Cardiac muscle cell (in vitro differentiated cells and primary cell): ENCODE measurements at places on chromosomes 16 and 17. TPM values are rescaled to one million over a fixed set of nuclear protein-coding genes. Genes with fewer than 3 reads are reported as not detected.
A peak's percentile ranks its signal among the peaks of the same experiment; 100 is the strongest.

DNA sequence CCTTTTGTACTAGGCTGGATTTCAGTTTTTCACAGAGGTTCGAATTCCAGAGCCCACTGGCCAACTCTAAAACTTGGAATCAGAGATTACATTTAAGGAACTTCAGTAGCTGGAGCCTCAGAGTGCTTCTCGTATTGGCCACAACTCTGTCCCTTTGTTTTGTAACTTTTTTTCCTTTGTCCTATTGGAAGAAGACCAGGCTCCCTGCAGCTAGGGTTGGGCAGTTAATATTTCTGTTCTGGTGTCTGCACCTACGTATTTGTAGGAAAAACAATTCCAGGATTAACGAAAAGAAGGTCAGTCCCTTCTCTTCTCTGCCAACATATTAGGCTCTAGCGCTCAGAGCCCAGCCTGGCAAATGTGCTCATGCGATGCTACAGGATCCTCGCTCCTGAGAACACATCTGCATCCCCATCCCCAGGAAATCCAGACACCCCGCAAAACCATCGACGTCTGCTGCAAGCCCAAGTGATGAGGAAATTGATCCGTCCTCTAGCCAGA, 1.9 kb downstream of the CDH11 start:
- no peak overlapping the region for H3K27ac ChIP-seq
- H3K4me3 ChIP-seq: peak overlapping the region; percentile 56
- no peaks in the 10 kb centered on the region for H3K36me3 ChIP-seq
- peaks cover 21% of the 10 kb centered on the region for H3K4me1 ChIP-seq
- DNase-seq: peak; percentile 83

- peaks cover 4% of the 10 kb centered on the region for H3K4me1 ChIP-seq
- no peak overlapping the region for H3K4me3 ChIP-seq
- H3K27me3 ChIP-seq: no peaks in the 10 kb centered on the region
- no peaks in the 10 kb centered on the region for H3K36me3 ChIP-seq
These were observed 62.4 kb upstream of the PLCG2 start for GRCh38 chr16:81716478-81717225.

The OTOA gene
- total RNA-seq: 0.11 and 0.51 TPM in 2 replicates

The CD300E gene
- 0.07 TPM in 1 of 2 replicates, not detected in the other for total RNA-seq

GRCh38 chr16:67936880-67937605, 393 bp upstream of the PSMB10 start:
- no peak overlapping the region for H3K27ac ChIP-seq
- DNase-seq: no peak
- H3K36me3 ChIP-seq: no peaks in the 10 kb centered on the region
- H3K4me3 ChIP-seq: peak overlapping the region; percentile 73
- peaks cover 9% of the 10 kb centered on the region for H3K4me1 ChIP-seq

- no peaks in the 10 kb centered on the region for H3K27me3 ChIP-seq
- no peak overlapping the region for H3K27ac ChIP-seq
- peaks cover 8% of the 10 kb centered on the region for H3K36me3 ChIP-seq
These were observed 53.8 kb downstream of the CCDC57 start for GRCh38 chr17:82158825-82159224.

The KCNH6 gene
- total RNA-seq: 0.06 and 0.11 TPM in 2 replicates

GRCh38 chr17:82823004-82823403, 16.8 kb downstream of the ZNF750 start:
- no peaks in the 10 kb centered on the region for H3K27me3 ChIP-seq
- H3K4me1 ChIP-seq: peaks cover 16% of the 10 kb centered on the region
- no peak for DNase-seq
- H3K4me3 ChIP-seq: no peak overlapping the region
- H3K27ac ChIP-seq: no peak overlapping the region

The SHPK gene
- total RNA-seq: 6.1 and 8.8 TPM in 2 replicates

- no peak overlapping the region for H3K4me3 ChIP-seq
- no peaks in the 10 kb centered on the region for H3K36me3 ChIP-seq
- no peaks in the 10 kb centered on the region for H3K27me3 ChIP-seq
- H3K4me1 ChIP-seq: no peaks in the 10 kb centered on the region
- H3K27ac ChIP-seq: no peak overlapping the region
These were observed 78.7 kb upstream of the GPRC5B start for GRCh38 chr16:19963301-19963700.

DNA sequence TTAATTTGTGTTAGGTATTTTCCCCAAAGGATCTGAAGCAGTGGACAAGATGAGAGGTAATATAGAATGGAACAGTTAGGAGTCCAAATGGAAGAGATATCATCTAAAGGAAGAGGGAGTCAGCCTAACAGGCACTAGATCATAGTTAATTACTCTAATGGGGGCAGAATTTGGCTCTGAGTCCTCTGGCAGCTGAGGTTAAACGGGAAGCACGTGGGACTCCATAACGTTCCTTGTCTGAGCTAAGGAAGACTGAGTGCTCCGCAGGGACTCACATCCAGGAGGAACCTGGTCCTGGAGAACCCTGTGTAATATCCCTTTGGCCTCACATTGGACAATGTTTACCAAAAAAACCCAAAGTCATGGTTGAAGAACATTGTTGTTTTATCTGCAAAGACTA, 46.6 kb upstream of the TEX2 start:
- no peaks in the 10 kb centered on the region for H3K36me3 ChIP-seq
- no peak overlapping the region for H3K27ac ChIP-seq
- no peak overlapping the region for H3K4me3 ChIP-seq
- no peak for DNase-seq
- no peaks in the 10 kb centered on the region for H3K4me1 ChIP-seq

The PROCA1 gene
- total RNA-seq: 19.4 and 44.8 TPM in 2 replicates

The PNMT gene
- total RNA-seq: 21.0 and 27.2 TPM in 2 replicates

DNA sequence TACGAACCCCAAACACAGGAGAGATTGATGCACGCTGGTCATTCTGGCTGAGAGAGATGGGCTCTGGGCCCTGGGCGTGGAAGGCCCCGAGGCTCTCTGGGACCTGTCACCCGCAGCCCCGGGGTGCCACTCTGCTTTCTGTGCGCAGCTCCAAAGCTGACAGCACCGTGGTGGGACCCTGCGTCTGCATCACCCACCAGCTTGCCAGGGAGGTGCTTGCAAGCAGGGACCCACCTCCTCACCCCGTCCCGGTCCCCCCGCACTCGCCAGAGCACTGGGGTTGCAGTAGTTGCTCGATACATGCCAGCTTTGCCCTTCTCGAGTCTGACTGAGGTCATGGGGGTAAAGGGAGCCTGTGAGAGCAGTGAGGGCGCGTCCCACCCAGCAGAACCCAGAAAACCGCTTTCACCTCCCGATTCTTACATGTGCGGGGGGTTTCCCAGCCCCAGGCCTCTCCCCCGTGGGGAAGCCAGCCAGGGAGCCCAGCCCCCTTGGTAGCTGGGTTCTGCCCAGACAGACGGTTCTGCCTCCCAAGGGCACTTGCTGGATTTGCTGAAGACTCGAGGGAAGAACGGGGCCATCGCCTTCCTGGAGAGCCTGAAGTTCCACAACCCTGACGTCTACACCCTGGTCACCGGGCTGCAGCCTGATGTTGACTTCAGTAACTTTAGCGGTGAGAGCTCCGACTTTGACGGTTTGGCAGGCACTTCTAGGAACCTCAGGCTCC, 12.5 kb downstream of the CARD14 start:
- H3K27me3 ChIP-seq: no peaks in the 10 kb centered on the region
- no peak for DNase-seq
- H3K27ac ChIP-seq: no peak overlapping the region
- H3K4me1 ChIP-seq: no peaks in the 10 kb centered on the region
- H3K36me3 ChIP-seq: no peaks in the 10 kb centered on the region

- DNase-seq: no peak
- H3K27ac ChIP-seq: no peak overlapping the region
- no peaks in the 10 kb centered on the region for H3K36me3 ChIP-seq
- no peaks in the 10 kb centered on the region for H3K27me3 ChIP-seq
- H3K4me3 ChIP-seq: no peak overlapping the region
These were observed 21.7 kb downstream of the CENPX start for GRCh38 chr17:82000803-82001570.

DNA sequence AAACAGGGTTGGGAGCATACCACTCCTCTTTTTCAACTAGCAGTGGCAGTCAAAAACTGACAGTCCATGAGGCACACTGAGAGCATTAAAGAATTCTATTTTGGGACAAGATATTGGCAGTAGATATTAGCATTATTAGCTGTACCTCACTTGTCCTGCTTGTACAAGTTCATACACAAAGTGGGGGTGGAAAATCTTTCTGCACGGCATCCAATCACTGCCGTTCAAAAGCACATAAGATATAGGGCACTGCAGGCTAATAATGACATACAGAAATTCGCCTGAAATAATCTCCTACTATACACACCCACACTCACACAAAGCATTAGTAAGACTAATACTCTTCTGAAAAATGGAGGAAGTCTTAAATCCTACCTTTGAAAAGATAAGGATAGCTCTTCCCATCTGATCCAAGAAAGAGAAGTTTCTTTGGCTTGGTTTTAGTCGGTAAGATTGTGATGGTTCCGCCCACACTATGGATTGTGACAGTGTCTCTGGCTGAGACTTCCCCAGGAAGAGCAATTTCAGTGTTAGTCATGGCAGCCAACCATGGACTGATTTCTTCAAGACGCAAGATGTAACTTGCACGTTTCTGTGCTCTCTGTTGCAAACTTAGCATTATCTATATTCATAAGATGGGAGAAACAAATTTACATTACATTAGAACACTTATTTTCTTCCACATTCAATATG, 40.6 kb upstream of the ARL6IP1 start:
- no peaks in the 10 kb centered on the region for H3K27me3 ChIP-seq
- H3K27ac ChIP-seq: no peak overlapping the region
- H3K4me1 ChIP-seq: no peaks in the 10 kb centered on the region
- DNase-seq: no peak

GRCh38 chr16:66830422-66831404, at the start of gene NAE1:
Gene NAE1, minus strand, starts transcription at chr16:66830976. Its CDS starts 77 bp downstream, at chr16:66830899.
- peaks cover 7% of the 10 kb centered on the region for H3K36me3 ChIP-seq
- peak within 1 kb of the TSS; percentile 90 for H3K27ac ChIP-seq
- H3K27me3 ChIP-seq: peaks cover 4% of the 10 kb centered on the region
- peak; percentile 95 for DNase-seq
- peaks cover 8% of the 10 kb centered on the region for H3K4me1 ChIP-seq
- H3K4me3 ChIP-seq: peak within 1 kb of the TSS; percentile 66

The KLHL10 gene
- 0.36 TPM in 1 of 2 replicates, not detected in the other for total RNA-seq

DNA sequence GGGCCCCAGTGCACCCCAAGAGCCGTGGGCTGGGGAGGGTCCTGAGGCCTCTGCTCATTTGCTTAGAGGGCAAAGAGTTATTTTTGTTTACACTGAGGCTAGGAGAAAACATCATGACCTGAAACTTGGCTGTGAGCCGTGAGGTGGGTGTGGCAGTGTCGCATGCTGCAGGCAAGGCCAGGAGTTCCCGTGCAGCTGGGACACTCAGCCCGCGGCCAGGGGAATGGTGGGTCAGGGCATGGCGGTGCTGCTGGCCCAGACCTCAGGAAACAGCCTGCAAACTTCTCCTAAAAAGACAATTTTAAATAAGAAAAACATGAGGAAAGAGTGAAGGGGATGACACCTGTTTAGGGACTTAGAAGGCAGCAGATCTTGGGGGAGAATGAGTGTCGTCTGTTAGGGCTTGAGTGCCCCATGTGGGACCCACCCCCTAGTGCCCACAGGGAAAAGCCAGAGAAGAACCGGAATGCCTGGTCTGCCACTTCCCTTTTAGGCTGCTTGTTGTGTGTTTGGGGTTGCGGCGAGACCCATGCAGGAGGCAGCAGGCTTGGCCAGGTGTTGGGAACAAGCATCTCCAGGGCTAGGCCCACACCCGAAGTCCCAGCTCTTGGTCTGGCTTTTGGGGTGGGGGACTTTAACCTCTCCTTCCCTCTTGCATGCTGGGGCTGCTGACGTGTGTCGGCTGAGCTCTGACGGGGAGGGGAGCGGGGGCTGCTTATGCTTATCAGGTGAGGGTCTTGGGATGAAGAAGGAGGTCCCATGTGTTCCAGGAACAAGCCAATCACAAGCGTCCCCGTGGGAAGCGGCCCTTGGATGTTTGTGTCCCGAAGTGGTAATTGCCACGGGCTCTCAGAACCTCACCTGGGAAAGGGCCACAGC, 80.9 kb upstream of the GNG13 start:
- H3K4me3 ChIP-seq: no peak overlapping the region
- no peaks in the 10 kb centered on the region for H3K27me3 ChIP-seq
- no peak overlapping the region for H3K27ac ChIP-seq
- no peaks in the 10 kb centered on the region for H3K4me1 ChIP-seq
- DNase-seq: no peak
- H3K36me3 ChIP-seq: no peaks in the 10 kb centered on the region

The SPNS3 gene
- not detected in 2 replicates for total RNA-seq

DNA sequence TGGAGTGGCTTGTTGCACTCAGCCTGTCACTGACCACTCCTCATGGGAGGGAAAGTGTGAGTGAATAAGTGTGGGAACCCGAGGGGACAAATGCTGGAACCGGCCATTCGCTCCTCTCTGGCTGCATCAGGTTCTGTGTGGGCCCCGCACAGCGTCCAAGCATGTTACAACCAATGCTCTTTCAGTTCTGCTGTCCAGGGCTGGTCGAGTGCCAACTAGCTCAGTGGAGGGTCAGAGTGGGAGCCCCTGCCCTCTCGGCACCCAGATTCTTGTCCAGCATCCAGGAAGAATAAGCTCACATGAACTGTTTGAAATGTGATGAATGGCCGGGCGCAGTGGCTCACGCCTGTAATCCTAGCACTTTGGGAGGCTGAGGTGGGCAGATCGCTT, 48.3 kb upstream of the FBXO47 start:
- H3K27me3 ChIP-seq: peaks cover 8% of the 10 kb centered on the region
- no peaks in the 10 kb centered on the region for H3K4me1 ChIP-seq
- no peak for DNase-seq
- no peak overlapping the region for H3K4me3 ChIP-seq
- no peak overlapping the region for H3K27ac ChIP-seq
- no peaks in the 10 kb centered on the region for H3K36me3 ChIP-seq

DNA sequence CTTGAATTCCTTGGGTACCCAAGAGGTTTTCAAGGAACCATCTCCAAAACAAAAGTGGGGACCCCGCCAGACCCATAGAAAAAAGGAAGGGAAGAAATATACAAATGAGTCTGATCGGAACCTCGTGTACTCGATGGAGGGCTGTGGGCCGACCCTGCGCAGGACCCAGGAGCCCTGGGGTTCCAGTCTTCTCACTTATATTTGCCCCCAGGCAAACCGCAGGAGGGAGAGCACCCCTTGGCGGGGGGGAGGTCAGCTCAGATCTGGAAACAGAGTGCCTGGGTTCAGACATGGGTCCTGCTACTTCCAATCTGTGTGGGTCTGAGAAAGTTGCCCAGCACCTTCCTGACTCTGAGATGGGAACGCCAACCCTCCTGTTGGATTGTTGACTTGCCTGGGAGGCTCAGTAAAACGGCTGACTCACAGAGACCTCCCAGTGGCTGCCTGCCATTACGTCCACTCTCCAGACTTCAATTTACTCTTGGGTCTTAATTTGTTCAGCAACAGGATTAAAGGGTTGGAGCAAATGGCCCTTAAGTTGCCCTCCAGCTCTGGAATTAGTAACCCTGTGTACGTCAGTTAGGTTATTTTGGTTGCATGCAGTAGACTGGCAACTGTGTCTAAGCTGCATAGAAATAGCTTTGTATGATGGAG, 24.9 kb upstream of the CACNG4 start:
- no peak for DNase-seq
- no peak overlapping the region for H3K27ac ChIP-seq
- no peaks in the 10 kb centered on the region for H3K4me1 ChIP-seq
- H3K36me3 ChIP-seq: no peaks in the 10 kb centered on the region
- H3K27me3 ChIP-seq: no peaks in the 10 kb centered on the region
- H3K4me3 ChIP-seq: no peak overlapping the region
